ENCODE measurements at places on chromosomes 1 and 21.

DNA sequence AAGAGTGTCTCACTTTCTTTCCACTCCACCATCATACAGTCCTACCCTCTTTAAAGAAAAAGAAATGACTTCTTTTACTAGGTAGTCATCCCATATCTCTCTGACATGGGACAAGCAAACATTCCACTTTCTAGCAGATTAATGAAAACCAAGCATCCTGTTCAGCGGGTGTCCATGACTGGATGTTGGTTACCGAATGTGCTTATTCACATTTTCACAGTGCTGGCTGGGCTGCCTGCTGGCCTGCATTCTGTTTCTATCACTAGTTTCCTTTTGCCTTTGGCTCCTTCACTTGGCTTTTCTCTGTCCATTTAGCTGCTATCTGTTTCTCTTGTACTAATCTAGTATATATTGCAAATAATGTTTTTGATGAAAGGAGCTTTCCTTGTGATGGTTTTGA lies 598.4 kb downstream of the RWDD3 start:
- DNase-seq: no peak

DNA sequence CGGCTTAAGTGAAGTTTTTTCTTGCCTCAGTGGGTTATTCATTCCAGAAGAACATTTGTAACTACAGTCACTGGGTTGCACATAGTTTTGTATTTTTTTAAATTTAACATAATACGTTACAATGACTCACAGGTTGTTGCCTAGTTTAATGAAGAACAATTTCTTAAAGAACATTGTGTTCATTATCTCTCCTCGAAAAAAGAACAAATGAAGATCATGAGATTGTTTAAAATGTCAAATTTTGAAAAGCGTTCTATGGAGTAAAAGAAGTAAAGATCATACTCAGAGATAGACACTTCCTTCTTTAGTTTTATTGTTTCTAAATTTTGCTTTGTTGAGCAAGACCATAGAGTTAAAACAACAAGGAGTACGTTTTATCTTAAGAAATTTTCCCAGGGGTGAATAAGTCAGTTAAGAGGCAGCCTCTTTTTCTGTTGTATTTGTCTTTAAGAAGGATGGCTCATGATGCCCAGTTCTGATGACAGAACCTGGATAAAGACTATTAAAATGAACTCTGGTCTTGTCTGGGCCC lies 10.5 kb upstream of the SLAMF1 start:
- DNase-seq: no peak

DNA sequence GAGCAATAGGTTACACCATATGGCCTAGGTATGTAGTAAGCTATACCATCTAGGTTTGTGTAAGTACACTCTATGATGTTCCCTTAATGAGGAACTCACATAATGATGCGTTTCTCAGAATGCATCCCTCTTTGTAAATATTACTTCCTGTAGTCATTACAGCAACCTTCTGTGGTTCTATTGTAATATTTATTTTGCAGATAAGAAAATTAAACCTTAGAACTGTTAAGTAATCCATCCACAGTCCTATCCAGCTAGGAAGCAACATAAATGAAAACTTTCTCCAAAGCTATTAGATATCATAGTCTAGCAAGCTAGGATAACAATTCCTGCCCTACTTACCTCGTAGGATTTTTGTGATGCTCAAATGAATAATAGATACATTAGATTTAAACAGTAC lies 88.7 kb downstream of the WLS start:
- no peak for DNase-seq

- DNase-seq: no peak
These were observed 1.9 kb downstream of the PSMB4 start for GRCh38 chr1:151401125-151401788.

GRCh38 chr1:77906019-77906545 lies 17.7 kb downstream of the NEXN start:
- no peak for DNase-seq

GRCh38 chr21:37226041-37226920 lies 40.9 kb downstream of the VPS26C start:
- DNase-seq: no peak

- DNase-seq: no peak
These were observed 6.7 kb upstream of the ARF1 start for GRCh38 chr1:228075801-228076271.

GRCh38 chr1:59640851-59641250 lies 173.9 kb upstream of the HOOK1 start:
- no peak for DNase-seq

DNA sequence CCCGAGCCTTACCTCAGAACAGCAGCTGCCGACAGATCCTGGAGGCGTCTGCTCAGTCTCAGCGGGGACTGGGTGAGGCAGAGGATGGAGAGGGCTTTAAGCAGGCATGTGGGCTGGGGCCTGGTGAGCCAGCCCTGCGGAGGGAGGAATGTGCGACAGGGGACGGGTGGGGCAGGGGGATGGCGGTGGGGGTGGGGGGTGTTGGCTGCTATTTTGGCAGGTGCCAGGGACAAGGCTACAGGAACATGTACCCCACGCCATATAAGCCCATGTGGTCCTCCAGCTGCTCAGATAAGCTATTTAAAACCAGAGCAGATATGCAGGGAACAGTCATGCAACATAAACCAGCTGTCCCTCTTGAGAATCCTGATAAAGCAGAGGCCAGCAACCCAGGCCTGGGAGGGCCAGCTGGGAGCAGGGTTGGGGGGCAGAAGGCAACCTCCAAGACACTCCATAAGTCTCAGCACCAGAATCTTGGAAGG lies at the start of gene TNNT2:
TSS of gene TNNT2 (minus strand) at position 70 of the 482 bp plus-strand sequence. CDS start 4,426 bp downstream, outside the sequence.
- no peak for DNase-seq

GRCh38 chr21:15000081-15000480 lies 64.7 kb downstream of the NRIP1 start:
- no peak for DNase-seq

DNA sequence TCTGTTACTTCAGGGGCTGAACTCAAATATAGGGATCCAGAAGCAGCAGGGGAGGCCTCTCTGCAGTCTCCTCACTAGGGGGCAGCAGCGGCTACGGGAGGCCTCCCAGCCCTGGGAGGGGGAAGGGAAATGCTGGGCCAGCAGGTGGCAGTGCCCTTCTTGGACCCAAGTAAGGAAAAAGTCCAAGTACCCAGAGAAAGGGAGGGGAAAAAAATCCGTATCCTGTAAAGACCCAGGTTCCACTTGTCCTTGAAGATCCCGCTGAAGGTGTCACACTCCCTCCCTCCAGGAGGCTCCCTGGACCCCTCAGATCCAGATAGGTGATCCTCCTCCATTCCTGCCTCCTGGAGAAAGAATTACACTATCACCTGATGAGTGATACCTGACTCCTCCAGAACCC lies 14.1 kb upstream of the NUAK2 start:
- DNase-seq: peak; percentile 78

DNA sequence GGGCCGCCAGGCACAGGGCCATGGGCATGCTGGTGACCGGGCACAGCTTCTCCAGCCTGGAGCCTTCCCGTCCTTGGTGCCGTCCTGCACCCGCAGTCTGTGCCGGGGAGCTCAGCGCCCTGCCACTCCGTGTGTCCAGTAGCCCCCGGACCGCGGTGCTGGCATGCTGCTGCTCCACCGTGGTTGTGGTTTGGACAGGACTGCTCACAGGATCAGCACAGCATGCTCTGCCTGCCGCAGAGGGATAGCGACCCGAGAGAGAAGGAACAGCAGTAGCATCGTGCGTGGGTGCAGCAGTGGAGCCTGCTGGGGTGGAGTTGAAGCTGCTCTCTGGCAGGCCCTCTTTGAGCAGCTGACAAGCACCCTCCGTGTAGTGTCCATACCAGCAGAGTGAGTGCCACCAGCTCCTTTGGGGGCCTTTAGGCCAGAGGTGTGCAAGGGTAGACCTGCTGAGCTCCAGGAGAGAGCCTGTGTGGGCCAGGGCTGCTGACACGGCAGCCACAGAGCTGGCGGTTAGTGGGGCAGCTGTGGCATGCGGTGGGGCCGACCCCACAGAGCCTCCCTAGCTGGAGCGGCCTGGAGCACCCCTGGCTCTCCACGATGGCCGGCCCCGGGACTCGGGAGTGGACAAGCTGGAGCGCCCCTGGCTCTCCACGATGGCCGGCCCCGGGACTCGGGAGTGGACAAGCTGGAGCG lies 6.4 kb upstream of the PCBP3 start:
- DNase-seq: no peak

GRCh38 chr1:183098317-183098716 lies 75.1 kb downstream of the LAMC1 start:
- no peak for DNase-seq

- DNase-seq: no peak
These were observed 11.7 kb downstream of the OR2AJ1 start for GRCh38 chr1:247936415-247936814.

- no peak for DNase-seq
These were observed 92.9 kb downstream of the C21orf91 start for GRCh38 chr21:17726047-17726829.

- peak; percentile 38 for DNase-seq
These were observed 10.7 kb upstream of the ELF3 start for GRCh38 chr1:201999625-202000238.

DNA sequence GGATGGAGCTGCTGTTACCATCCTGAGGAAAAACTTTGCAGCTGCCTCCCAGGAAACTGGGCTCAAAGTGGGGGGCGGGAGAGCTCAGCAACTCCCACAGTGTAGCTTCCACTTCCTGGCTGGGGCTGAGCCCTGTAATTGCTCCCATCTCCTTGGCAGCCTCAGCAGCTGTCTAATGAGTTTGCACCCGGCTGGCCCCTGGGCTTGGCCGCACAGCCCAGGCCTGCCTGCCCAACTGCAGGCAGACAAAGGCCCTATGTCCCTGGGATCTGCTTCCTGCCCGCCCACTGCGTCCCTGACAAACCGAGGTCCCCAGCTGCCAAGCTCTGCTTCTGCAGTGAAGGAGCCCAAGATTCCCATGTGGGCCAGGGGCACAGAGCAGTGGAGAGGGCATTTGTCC lies 30.1 kb downstream of the EDN2 start:
- no peak for DNase-seq

DNA sequence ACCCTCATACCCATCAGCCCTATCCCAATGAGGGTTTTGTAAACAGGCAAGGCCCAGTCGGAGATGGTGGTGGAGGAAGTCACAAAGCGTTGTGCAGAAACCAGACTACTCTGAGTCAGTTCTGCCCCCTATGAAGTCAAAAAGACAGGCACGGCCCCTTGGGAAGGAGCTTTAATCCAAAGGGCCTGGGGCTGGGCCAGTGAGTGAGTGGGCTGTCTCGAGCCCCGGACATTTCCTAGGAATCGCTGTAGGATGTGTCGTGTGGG lies 442 bp upstream of the AHCYL1 start:
- DNase-seq: no peak

- DNase-seq: no peak
These were observed 1.2 kb downstream of the NASP start for GRCh38 chr1:45585110-45585426.

- no peak for DNase-seq
These were observed 506 bp downstream of the C1orf50 start for GRCh38 chr1:42767510-42768000.

GRCh38 chr1:150321826-150322166 lies 463 bp downstream of the PRPF3 start:
- DNase-seq: no peak

DNA sequence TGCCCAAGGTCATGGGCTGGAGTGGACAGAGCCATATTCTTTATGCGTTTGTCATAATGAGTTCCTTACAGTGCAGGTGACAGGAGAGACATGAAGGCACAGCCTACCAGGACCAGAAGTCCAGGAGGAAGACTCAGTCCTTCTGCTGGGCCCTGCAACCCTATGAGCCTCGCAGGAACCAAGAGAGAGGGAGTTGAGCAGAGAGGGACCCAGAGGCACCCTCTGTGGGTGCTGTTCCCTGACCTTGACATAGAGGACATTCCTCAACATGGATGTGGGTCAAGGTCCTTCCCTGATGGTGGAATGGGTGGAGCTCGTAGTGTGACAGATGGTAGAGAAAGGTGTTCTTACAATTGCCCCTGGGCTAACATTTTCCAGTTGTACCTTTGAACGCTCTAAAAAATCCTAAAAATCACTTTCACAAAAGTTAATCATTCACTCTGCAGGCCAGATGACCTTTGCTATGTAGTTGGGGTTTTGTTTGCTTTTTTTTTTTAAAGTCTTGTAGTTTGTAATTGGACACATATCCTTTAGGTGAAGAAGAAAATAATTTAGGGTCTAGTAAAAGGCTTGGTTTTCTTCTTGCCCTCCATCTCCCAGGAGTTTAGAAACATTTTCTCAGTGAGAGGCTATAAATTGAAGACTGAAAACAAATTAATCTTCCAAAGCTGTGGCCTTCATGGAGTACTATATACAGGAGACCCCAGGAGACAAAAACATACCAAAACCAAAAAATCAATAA lies 41.9 kb downstream of the MAB21L3 start:
- no peak for DNase-seq

GRCh38 chr1:39160703-39161102 lies 43.8 kb upstream of the MACF1 start:
- no peak for DNase-seq

- DNase-seq: no peak
These were observed 21.9 kb upstream of the PLEKHG5 start for GRCh38 chr1:6513320-6513801.

DNA sequence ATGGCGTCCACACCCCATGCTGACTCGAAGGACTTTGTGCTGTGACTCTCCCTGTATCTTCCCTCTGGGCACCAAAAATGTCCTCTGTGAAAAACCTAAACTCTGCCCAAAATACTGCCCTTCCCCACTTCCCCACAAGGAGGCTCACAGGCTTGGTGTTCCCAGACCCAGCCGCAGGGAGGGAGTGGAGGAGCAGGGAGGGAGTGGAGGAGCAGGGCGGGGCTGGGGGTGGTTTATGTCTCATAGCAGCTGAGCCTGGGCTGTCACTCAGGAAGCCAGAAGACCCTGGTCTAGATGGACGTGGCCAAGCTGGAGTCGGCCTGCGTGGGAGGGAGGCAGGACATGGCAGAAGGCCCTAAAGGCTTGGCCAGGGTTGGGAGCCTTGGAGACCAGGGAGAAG lies 461.7 kb downstream of the PTPRU start:
- DNase-seq: no peak

GRCh38 chr1:186443638-186444037 lies 17.3 kb downstream of the PDC start:
- DNase-seq: no peak

DNA sequence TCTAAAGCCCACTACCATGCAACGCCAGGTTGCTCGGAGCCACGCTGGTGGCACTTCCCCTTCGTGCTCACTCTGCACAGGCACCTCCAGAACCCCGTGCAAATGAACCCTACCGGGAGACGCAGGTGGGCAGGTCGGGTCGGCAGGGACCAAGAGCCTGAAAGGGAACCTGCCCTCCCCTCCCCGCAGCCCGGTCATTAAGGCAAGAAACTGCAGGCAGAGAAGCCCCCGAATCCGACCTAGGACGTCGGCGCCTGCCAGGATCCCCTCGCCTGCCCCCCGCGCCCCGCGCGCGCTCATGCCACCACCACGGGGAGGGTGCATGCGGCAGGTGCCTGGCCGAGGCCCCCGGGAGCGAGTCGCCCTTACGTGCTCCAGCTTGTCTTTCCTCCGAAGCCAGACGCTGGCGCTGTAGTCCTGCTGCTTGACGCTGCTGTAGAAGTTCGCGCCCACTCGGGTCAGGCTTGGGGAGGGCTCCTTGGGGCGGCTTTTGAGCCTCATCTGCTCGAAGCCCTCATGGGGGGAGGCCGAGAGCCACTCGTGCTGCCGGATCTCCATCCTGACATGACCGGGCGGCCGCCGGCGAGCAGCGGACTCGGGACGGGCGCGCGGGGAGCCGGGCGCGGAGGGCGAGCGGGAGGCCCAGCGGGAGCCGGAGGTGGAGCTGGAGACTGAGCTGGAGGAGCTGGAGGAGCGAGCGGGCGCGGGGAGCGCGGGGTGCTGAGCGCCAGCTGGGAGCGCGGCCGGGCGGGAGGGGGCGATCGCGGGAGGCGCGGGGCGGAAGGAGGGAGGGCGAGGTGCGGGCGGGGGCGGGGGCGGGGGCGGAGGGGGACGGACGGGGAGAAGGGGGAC lies 552 bp downstream of the PLD5 start:
- no peak for DNase-seq
